Stimulated activated CD4-positive, alpha-beta T cell treated with anti-CD3 and anti-CD28 coated beads, Interleukin-12 subunit alpha, Interleukin-12 subunit beta, amount 100 ng/mL, for 24 hours (primary cell): ENCODE measurements at places on chromosomes 1 and 21.

DNA sequence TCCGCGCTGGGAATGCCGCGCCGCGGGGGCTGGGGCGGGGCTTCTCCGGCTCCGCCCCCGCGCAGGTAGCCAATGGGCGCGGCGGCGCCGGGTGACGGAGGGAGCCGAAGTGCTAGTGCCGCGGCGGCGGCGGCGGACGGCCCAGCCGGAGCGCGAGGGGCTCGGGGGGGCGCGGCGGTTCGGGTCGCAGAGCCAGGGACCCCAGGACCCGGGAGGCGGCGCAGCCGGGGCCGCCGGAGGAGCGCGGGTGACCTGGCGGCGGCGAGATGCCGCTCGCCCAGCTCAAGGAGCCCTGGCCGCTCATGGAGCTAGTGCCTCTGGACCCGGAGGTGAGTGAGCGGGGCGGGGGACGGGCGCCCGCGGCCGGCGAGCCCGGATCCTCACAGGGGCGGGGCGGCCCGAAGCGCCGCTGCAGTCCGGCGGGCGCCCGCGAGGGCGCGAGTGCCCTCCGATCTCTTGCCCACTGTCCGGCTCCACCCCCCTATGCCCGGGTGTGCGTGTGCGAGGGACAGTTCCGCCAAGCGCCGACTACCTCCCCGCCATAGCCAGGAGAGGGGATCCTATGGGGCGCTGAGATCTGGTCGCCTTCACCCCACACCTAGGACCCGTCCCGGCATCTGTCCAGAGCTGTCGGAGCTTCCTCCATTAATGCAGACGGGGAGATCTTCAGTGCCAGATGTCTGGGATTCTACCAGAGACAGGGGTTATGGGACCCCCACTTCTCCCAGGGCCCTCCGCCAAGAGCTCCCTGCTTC is at the start of gene RPS6KA1:
Gene RPS6KA1 (plus strand): TSS at position 107 of the 755 bp plus-strand sequence. CDS start 160 bp downstream, at position 267.
- DNase-seq: peak; percentile 38

DNA sequence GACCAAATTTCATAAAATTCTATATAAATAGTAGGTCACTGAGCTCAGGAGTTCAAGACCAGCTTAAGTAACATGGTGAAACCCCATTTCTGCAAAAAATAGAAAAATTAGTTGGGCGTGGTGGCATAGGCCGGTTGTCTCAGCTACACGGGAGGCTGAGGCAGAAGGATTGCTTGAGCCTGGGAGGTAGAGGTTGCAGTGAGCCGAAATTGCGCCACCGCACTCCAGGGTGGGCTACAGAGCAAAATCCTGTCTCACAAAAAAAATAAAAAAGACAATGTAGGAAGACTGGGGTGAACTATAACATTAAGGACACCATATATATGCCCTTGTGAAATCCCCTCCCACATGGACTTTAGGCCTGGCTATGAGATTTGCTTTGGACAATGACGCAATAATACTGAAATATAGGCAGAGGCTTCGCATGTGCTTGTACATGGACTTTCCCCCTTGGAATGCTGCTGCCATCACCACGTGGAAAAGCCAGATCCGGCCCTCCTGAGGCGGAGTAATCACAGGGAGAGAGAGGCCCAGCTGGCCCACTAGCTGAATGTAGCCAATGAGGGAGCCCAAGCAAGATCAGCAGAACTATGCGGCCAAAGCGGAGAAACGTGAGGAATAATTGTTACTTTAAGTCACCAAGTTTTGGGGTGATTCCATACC is 13.1 kb upstream of the USP1 start:
- no peak for DNase-seq

GRCh38 chr1:172870901-172871606 is 179.7 kb downstream of the TNFSF18 start:
- no peak for DNase-seq

- DNase-seq: no peak
Measured at GRCh38 chr1:168178227-168178637, 530 bp upstream of the TIPRL start.

GRCh38 chr1:91732291-91733107 is 153.5 kb downstream of the TGFBR3 start:
- DNase-seq: no peak

GRCh38 chr1:207810173-207810572 is 58.3 kb downstream of the CD46 start:
- no peak for DNase-seq

DNA sequence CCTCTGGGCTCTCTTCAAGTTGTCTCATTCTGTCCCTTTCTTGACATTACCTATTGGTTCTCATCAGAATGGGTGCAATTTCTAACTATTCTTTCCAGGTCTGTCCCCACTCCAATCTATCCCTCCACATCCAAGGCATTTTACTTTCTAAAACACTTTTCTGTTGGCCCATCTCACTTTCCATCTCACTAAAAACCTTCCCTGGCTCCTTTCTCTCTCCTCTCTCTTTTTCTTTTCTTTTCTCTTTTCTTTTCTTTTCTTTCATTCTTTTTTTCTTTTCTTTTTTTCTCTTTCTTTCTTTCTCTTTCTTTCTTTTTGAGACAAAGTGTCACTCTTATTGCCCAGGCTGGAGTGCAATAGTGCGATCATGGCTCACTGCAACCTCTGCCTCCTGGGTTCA is 279.2 kb upstream of the SGIP1 start:
- no peak for DNase-seq

DNA sequence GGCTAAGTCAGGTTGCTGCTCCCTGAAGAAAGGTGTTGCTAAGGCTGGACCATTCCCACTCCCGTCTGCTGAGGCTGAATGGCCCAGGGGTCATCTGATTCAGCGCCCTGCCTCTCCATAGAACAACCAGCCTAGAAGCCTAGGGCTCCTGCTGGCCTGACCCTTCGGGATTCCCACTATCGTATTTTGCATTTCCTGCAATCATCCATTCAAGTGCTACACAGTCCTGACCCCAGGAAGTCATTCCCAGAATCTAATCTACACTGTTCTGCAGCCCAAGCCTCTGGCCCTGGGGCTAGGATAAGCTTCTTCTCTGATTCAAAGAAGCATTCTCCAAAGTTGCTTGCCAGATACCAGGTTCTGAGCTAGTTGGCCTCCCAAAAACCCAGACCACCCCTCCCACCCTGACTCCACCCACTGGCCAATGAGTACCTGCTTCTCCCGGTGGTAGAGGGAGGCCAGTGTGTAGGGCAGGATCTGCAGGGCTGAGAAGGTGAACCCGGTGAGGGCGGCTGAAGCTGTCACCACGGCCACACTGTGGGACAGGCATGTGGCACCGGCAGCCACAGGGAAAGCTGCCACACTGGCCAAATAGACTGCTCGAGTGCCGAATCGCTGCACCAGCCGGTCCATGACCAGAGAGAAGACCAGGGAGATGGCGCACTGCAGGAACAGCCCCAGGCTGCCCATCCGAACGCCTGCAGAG is 18.7 kb downstream of the SLC45A3 start:
- DNase-seq: no peak

DNA sequence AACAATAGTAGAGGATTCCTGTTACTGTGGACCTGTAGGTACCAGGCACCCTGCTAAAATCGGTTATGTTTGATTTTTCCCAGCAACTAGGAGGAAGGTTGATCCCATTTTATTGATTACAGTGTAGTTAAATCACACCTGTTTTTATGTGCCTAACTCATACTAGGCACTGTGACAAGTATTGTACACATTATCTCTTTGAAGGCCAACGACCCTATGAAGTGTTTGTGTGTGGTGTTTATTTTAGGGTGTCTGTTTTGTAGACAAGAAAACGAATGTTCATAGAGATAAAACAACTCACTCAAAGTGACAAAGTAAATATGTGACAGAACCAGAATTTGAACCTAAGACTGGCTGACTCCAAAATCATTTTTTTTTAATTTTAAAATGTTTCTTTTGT is 49.5 kb downstream of the FGGY start:
- no peak for DNase-seq

DNA sequence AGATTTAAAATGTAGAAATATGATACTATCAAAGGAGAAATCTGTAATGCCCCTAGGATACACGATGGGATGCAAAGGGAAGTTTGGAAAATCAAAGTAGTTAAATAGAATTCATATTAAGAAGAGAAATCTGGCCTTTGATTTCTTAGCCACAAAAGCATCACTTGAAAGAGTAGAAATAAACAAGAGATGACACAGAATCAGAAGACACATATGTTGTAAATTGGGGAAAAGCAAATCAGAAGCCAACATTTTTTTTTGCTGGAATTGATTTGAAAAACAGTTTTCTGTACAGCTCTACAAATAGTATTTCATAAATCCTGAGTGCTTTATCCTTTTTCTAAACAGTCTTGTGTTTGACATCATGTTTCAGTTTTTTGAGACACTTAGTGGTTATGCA is 12.4 kb upstream of the TNFSF18 start:
- DNase-seq: no peak

DNA sequence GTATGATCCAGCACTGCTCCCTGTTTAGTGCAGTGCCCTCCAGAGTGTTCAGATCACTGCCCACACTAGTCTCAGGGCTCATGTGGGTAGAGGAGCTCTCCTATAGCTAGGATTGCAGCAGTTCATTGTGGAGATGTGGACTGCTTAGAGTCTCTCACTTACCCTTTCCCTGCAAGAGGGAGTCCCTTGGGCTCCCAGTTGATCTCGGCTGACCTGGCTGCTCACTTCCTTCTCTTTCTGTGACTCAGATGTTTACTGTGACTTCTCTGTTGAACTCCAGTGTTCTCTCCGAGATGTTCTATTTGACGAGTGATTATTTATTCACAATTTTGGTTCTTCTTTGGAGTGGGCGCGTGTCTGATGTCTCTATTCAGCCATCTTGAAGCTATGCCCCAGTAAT is 141.9 kb downstream of the PTBP2 start:
- no peak for DNase-seq

GRCh38 chr21:42565206-42565810 is 51.7 kb downstream of the SLC37A1 start:
- DNase-seq: no peak
